Small intestine (tissue), 16 donors: ENCODE measurements at places on chromosomes 16 and 17.
A peak's percentile ranks its signal among the peaks of the same experiment; 100 is the strongest.

DNA sequence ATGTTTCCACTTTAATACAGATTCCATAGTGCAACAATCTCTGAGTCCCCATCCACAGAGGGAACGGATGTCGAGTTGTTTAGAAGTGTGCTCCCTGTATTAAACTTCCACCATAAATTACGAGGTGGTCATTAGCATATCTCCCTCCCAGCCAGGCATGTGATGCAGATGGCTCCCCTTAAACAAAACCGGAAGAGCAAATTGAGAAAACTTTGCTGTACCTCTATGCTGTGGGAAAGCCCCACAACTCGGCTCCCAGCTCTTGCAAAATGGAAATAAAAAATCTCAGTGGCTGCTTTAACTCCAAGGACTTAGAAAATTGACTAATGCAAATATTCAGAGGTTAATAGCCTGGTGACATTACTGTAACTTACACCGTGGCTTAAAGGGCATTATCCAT lies 290.9 kb downstream of the MAF start:
- DNase-seq, result no peak

GRCh38 chr17:2138318-2138717 lies 83.4 kb downstream of the HIC1 start:
- peak; percentile 8 for DNase-seq

GRCh38 chr16:8989099-8989878 lies 25.6 kb upstream of the USP7 start:
- DNase-seq, result peak; percentile 39

GRCh38 chr16:64437706-64438324 lies 684.0 kb downstream of the CDH11 start:
- DNase-seq, result no peak

DNA sequence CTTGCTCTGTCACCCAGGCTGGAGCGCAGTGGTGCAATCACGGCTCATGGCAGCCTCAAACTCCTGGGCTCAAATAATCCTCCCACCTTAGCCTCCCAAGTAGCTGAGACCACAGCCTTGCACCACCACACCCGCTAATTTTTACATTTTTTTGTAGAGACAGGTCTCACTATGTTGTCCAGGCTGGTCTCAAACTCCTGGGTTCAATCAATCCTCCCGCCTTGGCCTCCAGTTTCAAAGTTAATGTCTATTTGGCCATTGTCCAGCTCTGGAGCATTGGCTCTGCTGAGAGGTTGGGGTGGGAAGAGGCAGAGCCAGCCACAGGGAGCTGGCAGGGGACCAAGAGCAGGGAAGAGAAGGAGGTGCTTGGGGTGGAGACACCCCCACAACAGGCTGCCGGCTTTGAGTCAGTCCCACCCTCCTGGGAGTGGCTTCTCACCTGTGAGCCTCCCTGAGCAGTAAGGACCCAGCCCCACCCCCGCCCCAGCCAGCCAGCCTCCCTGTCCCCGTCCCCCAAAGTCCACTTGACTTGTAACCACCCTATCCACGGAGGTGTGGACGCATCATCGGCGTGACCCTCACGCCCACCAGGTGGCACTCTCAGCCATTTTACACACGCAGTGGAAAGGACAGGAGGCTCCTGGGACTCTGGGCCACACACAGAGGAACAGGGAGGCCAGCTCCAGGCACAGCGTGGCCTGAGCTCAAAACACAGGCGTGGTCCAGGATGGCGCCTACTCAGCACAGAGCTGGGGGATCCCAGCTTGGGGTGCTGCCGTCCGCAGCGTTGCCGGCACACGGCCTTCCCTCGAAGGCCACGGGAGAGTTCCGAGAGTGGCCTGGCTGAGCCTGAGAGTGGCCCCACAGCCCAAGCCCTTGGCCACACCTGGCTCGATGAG lies 22.8 kb upstream of the PVALEF start:
- DNase-seq, result peak; percentile 87

- no peak for DNase-seq
These were observed 3.5 kb downstream of the LIMD2 start for GRCh38 chr17:63696381-63696961.

- no peak for DNase-seq
These were observed 167.0 kb downstream of the PRKCA start for GRCh38 chr17:66469461-66469860.

DNA sequence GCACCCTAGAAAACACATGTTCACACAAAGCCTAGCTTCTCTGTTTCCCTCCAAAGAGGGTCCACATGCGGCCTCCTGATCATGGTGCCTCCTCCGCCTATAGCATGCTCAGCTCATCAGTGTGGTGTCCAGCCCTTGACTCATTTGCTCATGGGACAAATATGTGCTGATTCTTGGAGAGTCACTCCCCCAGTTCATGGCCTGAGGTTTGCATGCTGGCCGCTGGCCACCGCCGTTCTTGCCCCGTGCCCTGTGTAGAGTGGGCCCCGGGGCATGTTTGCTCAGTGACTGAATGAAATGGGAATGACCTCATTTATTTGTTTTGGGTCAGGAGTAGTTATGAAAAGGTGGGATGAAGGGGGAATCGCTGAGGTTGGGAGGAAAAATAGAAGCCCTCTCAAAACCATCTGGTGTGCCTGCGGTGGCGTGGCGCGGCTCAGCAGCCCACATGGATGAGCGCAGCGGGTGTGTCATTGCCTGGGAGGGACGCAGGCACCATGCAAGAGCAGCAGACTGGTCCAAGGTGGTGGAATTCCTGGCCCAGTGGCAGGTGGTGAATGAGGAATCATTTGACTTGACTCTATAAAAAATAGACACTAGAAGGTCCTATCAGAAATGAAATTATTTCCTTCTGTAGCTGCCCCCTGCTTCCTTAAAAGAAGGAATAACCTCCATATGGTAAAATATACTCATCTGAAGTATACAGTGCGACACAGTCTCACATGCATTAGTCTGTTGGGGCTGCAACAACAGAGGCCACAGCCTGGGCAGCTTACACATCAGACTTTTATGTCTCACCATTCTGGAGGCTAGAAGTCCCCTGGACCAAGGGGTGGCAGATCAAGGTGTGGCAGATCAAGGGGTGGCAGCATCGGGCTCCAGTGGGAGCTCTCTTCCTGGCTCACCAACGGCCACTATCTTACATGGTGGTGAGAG lies 31.7 kb downstream of the CRISPLD2 start:
- no peak for DNase-seq

DNA sequence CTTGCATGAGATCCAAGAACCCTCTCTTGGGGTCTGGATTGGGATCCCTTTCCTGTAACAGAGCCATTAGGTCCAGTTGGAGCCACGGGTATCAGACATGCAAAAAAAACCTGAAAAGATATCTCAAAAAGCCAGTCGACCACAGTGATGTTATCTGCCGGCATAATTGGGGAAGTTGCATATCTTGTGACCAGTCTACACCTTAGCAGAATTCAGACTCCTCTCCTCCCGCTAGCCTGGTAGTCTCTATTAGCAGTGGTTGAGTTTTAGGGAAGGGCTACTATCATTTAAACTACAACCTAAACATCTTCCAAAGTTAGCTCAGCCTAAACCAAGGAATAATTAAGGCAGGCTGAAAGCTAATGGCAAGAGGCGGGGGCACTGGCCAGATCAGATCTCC lies 16.2 kb upstream of the PSMD7 start:
- DNase-seq, result no peak

DNA sequence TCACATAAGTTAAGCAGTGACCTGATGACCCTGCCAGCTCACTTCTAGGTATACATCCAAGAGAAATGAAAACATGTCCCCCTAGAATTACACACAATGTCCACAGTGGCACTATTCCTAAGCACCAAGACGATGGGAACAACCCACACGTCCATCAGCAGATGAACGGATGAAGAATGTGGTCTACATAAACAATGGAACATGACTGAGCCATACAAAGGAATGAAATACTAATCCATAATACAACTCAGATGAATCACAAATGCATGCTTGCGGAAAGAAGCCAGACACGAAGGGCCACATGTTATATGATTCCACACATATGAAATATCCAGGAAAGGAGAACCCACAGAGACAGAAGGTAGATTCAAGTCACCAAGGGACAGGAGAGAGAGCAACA lies 17.4 kb downstream of the USP22 start:
- DNase-seq, result no peak

DNA sequence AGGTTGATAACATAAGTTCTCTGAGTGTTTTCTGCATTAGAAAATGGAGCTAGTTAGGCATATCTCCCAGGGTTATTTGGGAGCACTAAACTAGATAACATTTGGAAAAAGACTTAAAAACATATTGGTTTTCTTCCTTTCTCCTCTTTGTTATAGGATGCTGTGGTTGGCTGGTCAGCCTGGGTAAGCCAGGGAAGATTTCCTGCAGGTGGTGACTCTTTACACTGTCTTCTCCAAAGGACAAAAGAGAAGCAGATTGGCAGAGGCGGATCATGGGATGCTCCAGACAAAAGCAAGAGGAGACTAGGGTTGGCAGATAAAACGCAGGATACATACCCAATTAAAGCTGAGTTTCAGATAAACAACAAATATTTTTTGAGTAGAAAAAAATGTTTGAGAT lies 6.2 kb upstream of the CRYBA1 start:
- no peak for DNase-seq

- DNase-seq, result no peak
These were observed 63.2 kb downstream of the CLEC19A start for GRCh38 chr16:19348578-19349315.

GRCh38 chr17:39641097-39641496 lies 4.2 kb downstream of the STARD3 start:
- DNase-seq, result no peak

- DNase-seq, result no peak
These were observed 282.0 kb downstream of the SEC14L1 start for GRCh38 chr17:77422748-77423113.

DNA sequence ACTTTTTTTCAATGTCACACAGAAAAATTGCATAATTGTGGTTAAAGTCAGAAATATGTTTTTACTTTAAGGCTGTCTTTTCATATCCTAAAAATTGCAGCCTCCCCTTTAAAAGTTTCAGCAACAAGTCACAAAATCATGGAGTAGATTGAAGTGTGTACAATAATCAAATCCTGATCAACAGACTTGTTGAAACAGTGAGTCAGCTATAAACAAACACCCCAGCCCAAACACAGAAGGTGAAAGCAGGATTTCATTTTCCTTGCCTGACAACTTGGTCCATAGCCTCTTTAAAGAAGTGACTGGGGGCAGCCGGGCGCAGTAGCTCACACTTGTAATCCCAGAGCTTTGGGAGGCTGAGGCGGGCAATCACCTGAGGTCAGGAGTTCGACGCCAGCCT lies 59.9 kb downstream of the WNT3 start:
- no peak for DNase-seq

- DNase-seq, result peak; percentile 4
These were observed 308.7 kb upstream of the TNRC6C start for GRCh38 chr17:77649717-77650211.

- DNase-seq, result no peak
These were observed 70.7 kb downstream of the TEX14 start for GRCh38 chr17:58621174-58621573.

- no peak for DNase-seq
These were observed 20.6 kb downstream of the ZCCHC14 start for GRCh38 chr16:87472142-87472778.

GRCh38 chr17:80755650-80756405 lies 211.2 kb downstream of the RPTOR start:
- no peak for DNase-seq

DNA sequence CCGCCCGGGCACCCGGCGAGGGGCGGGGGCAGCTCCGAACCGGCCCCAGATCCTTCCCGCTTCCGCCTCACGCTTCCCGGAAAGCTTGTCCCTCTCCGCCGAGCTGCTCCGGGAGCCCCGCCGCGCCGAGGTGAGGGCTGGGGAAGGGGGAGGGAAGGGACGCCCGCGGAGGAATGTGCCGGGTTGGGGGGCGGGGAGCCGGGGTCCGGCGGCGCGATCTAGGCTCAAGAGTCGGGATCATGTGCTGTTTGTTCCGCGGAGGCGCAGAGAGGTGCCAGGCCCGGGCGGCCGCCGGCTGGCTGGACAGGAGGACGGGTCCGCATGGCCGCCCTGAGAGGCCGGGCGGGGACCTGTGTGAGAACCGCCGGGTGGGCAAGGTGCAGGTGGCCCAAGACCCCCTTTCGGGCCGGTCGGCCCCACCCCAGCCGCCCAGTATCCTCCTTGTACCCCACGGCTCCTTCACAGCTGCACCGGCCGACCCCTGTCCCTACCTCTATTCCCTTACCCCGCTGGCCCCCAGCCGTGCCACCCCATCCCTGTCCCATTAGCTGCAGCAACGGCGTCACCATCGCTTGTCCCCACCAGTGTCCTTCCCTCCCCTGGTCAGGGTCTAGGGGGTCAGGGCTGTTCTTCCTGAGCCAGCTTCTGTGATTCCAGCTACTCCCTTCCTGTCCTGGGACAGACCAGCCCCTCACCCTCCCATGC lies 429 bp downstream of the KIF1C start:
- DNase-seq, result peak; percentile 56

DNA sequence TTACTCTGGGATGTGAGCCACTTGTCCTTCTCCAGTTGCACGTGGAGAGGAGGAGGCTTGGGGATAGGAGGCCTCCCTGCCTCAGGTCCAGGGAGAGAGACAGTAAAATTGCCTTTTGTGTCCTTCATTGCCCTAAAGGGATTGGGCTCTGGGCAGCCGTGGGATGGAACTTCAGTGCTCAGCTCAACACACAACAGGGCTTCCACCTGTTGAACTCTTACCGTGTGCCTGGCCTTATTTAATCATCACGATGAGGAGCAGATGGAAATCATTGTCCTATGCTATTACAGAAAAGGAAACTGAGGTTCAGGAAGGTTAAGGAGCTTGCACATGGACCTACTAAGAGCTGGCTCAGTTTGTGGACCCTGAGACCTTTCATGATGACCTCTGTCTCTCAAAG lies 92.4 kb upstream of the CDC42EP4 start:
- no peak for DNase-seq

DNA sequence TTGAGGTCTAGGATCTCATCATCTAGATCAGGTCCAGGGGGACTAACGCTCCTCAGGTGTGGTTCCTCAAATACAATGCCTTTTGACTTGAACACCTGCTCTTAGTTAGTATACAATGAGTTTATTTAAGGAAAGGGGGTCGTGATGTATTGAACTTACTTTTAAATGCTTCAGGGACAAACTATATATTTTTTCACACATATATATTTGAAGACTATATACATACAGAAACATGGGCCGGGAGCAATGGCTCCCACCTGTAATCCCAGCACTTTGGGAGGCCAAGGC lies 11.5 kb upstream of the USP32 start:
- no peak for DNase-seq

DNA sequence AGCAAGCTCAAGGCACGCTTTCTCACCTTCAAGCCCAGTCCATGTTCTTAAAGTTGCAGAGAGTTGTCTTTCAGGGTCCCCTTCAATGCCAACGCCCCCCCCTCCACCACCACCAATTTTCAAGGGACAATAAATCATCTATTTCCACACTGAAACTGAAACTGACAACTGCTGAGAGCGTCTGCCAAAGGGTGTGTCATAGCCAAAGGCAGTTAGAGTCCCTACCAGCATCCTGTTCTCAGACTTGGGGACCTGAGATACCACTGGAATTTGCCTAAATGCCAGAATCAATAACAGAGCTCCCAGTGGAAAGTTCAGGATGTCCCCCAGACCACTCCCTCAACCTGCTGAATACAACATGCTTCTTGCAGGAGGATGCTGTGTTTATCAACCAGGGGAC lies 133.2 kb upstream of the SOX9 start:
- no peak for DNase-seq
